Psoas muscle (tissue), 8 donors: ENCODE measurements at places on chromosomes 12 and 14. TPM values are rescaled to one million over a fixed set of nuclear protein-coding genes. Genes with fewer than 3 reads are reported as not detected.

Gene PLCZ1
- total RNA-seq, result not detected

Gene TAC3
- not detected for total RNA-seq

Gene TMEM52B
- not detected for total RNA-seq

- H3K27ac ChIP-seq, result no peak overlapping the region
- H3K36me3 ChIP-seq, result no peaks in the 10 kb centered on the region
- H3K4me3 ChIP-seq, result no peak overlapping the region
- no peaks in the 10 kb centered on the region for H3K4me1 ChIP-seq
Measured at GRCh38 chr14:91929700-91930099, 17.8 kb downstream of the FBLN5 start.

- H3K27ac ChIP-seq, result no peak within 1 kb of the TSS
- DNase-seq, result no peak
- no peaks in the 10 kb centered on the region for H3K27me3 ChIP-seq
- H3K36me3 ChIP-seq, result peaks cover 62% of the 10 kb centered on the region
- no peak within 1 kb of the TSS for H3K4me3 ChIP-seq
- no peaks in the 10 kb centered on the region for H3K4me1 ChIP-seq
Measured at GRCh38 chr12:6444704-6445688, at the start of gene CD27. Gene CD27 (plus strand): TSS chr12:6444955. CDS start chr12:6445096, 141 bp downstream.

DNA sequence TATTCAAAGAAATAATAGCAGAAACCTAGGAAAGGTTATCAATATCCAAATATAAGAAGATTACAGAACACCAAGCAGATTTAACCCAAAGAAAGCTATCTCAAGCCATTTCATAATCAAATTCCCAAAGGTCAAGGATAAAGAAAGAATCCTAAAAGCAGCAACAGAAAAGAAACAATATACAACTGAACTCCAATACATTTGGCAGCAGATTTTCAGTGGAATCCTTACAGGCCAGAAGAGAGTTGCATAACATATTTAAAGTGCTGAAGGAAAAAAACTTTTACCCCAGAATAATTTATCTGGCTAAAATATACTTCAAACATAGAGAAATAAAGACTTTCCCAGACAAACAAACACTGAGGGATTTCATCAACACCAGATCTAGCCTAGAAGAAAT lies 54.3 kb downstream of the DENND5B start:
- no peak for DNase-seq
- peaks cover 11% of the 10 kb centered on the region for H3K4me1 ChIP-seq
- no peaks in the 10 kb centered on the region for H3K36me3 ChIP-seq
- no peaks in the 10 kb centered on the region for H3K27me3 ChIP-seq
